ENCODE measurements at places on chromosomes 2 and 18.

DNA sequence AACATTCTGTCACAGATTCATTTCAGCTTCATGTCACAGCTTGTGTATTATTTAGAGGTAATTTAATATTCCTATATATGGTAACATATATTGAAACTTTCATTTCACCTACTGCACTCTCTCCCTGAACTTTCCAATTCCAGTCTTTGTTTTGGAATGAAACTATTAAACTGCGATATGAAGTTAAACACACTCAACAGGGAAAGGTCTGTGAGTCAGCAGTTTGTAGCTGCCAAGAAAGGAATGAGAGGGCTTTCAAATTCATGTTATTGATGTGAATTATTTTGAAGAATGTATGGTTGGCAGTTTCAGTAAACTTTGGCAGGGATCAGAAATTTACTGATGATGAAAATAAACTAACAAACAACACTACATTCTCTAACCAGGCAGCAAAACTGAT, 148.3 kb downstream of the HNMT start:
- no peak for DNase-seq

DNA sequence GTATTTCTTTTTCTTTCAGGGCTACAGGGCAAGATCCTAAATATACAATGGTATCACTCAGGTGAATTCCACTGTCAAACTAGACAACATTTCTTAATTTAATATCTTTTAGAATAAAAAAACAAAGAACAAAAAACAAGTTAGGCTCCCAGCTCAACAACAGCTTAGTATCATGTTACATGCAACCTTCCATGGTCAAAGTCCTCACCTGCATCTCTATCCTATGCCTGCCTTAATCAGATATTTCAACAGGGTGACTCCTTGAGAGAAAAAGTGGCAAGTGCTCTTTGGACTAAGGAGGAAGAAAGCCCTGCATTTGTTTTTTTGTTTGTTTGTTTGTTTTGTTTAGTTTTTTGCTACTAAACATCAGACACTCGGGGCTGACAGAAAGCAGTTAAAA, 50.2 kb downstream of the WDFY1 start:
- DNase-seq: no peak

DNA sequence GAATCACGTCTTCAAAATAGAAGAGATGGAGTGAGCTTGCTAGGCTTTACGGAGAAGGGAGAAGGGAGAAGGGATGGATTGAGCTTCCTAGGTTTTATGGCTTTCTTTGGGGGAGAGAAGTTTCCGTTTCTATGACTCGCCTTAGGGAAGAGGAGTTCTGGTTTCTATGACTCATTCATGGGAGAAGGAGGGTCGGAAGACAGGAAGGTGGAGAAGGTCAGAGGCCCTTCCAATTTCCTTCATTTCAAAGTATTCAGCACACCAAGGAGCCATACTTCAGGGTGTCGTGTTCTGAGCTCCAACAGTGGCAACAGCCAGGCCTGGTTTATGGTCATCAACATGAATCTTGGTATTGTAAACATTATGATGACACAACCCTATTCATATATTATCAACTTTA, 284.7 kb upstream of the VWC2L start:
- no peak for DNase-seq

DNA sequence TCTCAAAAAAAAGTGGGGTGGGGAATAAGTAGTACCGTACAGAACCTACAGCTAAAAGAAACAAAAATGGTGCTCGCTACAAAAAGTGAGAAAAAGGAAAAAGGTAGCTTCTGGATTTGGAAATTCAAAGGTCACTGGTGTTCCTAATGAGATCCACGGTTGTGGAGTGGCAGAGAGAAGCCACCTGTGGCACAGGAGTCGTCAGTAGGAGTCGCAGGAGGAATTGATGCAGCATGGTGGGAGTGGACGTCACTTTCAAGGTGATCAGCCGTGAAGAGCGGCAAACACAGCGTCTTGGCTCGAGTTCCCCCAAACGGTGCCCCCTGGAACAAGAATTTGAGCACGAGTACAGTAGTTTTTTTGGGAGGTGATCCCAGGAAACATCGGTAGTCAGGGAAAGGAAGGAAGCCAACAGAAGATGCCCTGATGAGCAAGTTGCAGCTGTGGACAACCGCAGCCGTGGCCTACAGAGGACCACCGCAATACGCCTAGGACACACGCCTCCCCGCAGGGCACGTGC, 1.4 kb upstream of the TTL start:
- DNase-seq: no peak

GRCh38 chr2:62831729-62832128, 126.2 kb downstream of the EHBP1 start:
- no peak for DNase-seq

GRCh38 chr2:181466661-181467576, 9.7 kb downstream of the ITGA4 start:
- DNase-seq: peak; percentile 47

DNA sequence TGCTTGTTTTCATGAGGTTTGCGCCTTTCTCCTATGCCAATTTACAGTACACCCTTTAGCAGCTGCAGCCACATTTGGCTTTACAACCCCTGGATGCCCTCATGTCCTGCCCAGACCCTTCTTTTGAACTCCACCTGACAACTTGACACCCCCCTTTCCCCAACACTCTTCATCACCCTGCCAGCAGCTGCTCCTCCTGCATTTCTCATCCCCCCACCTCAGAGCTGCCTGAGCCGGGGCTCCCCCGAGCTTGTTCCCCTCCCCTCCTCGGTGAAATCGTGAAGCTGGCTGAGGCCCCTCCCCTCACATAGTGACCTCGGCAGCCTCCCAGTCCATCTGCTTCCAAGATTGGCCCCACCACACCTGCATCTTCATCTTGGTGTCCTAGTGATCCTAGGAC, 40.5 kb downstream of the LRRFIP1 start:
- no peak for DNase-seq

GRCh38 chr18:75869162-75869561, 441.7 kb upstream of the SMIM21 start:
- DNase-seq: no peak

DNA sequence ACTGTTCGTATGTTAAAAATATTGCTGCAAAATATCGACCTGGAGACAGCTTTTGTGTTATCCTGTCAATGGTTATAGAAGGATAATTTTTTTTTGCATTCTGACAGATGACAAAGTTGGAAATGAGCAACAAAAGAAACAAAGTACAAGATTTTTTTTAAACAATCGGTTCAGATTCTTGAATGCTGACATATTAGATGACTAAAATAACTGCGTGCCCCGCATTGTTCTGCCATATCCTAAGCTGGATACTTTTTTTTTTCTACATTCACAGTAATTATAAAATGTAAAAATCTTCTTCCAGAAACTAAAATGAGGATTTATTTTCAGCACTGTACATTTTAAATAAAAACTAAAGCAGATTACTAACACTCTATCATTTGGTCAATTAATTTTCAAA, 67.1 kb downstream of the ABCG8 start:
- DNase-seq: no peak

DNA sequence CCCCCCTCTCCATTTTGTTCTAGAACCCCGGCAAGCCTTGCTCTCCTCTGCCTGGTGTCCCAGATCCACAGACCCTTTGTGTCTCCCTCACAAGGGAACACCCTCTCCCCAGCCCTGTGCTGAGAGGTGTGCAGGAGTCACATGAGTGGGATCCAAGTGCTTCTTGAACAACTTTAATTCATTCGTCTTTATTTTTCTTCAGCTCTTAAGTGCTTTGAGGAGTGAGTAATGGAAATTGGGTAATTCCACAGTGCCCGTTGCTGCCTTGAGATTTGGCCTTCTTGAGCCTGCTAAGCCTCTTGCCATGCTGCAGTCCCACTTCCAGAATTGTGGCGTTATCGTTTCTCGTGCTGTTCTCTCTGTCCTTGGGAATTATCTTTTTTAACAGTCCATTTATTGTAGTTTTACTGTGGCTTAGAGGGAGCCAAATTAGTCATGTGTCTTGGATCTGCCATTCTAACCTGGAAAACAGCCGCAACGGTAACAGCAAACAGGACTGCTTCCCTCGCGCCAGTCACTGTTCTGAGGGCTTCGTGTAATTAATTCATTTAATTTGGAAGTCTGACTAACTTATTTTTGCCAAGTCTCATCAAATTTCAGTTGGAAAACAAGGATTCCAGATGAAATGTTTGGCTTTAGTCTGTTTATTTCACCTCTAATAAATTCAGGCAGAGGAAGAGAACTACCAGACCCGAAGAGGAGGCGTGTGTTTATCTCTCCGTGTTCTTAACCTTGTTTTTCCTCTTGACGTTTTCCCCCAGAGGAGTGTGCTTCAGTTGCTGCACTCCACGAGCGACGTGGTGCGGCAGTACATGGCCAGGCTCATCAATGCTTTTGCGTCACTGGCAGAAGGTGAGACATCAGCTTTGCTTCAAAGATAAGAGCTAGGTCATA, 72.0 kb downstream of the ARMC9 start:
- no peak for DNase-seq

Measured in stimulated activated CD8-positive, alpha-beta memory T cell treated with anti-CD3 and anti-CD28 coated beads, Interleukin-15, amount 100 ng/mL, for 24 hours (primary cell).